ENCODE measurements at places on chromosomes 2 and 18.

- no peak for DNase-seq
Observed at GRCh38 chr2:196322973-196323810, 151.8 kb upstream of the STK17B start.

- no peak for DNase-seq
Observed at GRCh38 chr2:235911125-235911524, 257.1 kb downstream of the GBX2 start.

GRCh38 chr2:43114210-43114609, 112.2 kb downstream of the ZFP36L2 start:
- DNase-seq, result no peak

DNA sequence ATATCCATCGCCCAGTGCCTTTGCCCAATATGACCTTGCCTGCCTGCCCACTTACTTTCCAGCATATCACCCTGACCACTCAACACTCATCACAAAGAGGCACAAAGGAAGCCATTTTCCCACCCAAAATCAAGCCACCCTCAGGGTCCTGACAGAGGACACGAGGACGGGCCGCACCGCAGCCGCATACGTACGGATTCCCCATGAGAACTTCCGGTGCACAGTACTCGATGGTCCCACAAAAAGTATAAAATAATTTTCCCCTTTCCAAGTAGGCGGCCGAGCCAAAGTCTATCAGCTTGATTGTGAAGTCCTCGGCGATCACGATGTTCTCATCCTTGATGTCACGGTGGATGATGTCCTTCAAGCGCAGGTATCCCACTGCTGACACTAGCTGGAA, 10.0 kb upstream of the MTERF4 start:
- DNase-seq, result no peak

- no peak for DNase-seq
Observed at GRCh38 chr2:239247401-239248245, 153.2 kb downstream of the HDAC4 start.

DNA sequence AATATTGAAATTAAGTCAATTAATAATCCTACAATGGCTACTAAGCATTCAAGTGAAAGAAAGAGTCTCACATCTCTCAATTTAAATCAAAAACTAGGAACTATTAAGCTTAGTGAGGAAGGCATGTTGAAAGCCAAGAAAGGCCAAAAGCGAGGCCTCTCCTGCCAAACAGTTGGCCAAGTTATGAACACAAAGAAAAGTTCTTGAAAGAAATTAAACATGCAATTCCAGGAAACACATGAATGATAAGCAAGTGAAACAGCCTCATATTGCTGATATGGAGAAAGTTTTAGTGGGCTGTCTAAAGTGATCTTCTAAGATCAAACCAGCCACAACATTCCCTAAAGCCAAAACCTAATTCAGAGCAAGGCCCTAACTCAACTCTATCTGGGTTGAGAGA, 11.8 kb downstream of the RDH14 start:
- DNase-seq, result peak; percentile 18

DNA sequence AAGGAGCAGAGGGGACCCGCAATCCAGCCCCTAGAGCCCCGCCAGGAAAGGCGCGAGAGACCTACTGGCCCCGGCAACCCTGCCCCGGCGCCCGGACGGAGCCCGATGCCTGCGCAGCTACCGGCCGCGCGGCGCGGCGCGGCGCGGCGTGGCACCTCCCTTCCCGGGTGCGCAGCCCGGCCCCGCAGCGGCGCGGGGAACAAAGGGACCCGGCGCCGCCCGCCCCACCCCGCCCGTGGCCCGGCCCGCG, 307 bp downstream of the CDH2 start:
- no peak for DNase-seq

DNA sequence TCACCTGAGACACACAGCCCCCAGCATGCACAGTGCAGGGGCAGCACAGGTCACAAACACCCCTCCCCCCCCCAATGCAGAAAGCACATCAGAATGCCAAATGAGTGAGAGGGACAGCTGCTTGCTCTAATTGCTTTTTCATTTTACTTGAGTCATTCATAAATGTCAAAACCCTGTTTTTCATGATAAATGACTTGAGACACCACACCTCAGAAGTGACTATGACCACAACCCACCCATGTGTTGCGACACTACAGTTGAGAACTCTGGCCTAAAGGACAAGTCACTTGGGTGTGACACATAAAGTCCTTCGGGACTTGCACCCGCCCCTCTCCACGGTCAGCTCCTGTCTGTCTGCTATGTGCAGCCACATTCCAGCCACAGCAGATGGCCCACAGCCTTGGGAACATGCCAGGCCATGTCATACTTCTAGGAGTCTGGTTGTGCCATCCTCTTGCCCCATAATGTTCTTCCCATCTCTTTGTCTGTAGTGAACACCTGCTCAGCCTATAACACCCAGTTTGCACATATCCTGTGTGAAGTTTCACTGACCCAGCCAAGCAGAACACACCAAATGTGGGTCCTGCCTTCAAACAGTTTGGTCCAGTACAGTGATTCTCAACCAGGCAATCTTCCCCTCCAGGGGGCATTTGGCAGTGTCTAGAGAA, 30.2 kb upstream of the RIOK3 start:
- peak; percentile 86 for DNase-seq

GRCh38 chr2:75342504-75343175, 143.3 kb upstream of the TACR1 start:
- DNase-seq, result no peak

- DNase-seq, result no peak
Observed at GRCh38 chr2:46298522-46299353, 1.5 kb downstream of the EPAS1 start.

- DNase-seq, result no peak
Observed at GRCh38 chr18:36561046-36561445, 263.5 kb downstream of the FHOD3 start.

DNA sequence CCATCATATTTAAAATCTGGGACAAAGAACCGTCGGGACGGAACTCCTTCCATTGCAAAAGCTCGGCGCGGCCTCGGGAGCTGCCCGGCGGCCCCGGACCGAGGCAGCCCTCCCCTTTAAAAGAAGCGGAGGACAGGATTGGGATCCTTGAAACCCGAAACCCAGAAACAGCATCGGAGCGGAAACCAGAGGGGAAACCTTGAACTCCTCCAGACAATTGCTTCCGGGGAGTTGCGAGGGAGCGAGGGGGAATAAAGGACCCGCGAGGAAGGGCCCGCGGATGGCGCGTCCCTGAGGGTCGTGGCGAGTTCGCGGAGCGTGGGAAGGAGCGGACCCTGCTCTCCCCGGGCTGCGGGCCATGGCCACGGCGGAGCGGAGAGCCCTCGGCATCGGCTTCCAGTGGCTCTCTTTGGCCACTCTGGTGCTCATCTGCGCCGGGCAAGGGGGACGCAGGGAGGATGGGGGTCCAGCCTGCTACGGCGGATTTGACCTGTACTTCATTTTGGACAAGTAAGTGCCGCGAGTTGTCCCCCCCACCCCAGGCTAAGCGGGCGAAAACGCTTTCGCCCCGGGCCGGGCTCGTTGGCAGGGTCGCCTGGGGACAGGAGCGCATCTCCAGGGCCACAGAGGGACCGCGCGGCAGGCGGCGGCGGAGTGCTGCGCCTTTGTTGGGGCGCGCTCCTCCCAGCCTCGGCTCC, at the start of gene ANTXR1:
ANTXR1 (plus strand) TSS at position 38 of the 698 bp plus-strand sequence; CDS start at position 359, 321 bp downstream.
- DNase-seq, result no peak

DNA sequence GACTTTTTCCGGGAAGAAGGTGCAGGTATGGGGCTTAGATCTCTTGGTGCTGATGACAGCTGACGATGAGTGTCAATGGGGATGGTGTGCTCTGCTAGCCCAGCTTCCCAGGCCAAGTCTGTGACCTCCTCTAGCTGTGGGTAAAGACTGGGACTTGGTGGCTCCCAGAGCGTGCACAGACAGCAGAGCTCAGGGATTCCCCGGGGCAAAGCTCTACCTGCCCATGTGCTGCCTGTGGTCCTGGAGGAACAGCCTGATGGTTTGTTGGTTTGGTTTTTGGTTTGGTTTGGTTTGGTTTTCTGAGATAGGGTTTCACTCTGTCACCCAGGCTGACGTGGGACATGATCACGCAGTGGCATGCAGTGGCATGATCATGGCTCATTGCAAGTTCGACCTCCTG, 19.2 kb downstream of the ATP6V1B1 start:
- no peak for DNase-seq

DNA sequence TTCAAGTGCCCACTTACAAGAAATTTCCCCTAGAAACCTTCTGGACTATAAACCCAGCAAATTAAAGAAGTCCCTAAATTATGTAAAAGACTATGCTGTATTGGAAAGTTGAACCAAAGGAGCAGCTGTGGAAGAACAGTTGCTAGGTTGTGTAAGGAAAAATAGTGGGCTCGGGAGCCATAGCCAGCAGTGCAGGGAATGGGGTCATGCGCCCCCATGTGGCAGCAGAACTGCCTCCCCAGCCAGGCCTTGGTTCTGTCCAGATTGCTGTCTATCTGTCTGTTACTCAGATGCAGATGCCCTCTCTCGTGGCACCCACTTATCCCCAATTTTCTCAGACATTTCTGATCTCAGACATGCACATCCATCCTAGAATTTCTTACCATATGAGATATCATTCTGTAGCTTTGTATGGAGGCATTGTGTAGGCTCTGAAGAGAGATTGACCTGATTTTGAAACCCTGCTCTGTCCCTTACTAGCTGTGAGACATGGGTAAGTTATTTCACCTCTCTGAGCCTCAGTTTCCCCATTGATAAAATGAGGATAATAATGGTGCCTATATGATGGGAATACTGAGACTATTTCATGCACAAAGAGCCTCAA, 258.3 kb downstream of the SS18 start:
- DNase-seq, result peak; percentile 4

DNA sequence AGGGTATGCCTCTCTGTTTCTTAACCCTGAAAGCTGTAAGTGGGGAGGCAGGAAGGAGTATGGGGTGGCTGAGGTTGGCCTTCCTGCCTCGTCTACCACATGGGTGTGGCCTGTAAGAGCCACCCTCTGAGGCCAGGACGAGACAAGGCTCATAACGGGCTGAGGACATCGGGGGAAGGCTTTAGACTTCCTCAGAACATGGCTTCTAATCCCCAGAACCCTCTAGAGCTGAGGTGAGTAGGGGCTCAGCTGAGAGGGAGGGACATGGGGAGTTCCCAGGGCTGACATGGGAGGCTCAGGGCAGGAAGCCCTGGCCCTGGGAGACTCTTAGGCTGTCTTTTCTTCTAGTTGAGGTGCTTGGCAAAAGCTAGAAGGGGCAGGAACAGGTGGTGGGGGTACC, 36.7 kb downstream of the EMX1 start:
- DNase-seq, result no peak

GRCh38 chr18:24268784-24269550, 128.7 kb downstream of the OSBPL1A start:
- DNase-seq, result no peak

DNA sequence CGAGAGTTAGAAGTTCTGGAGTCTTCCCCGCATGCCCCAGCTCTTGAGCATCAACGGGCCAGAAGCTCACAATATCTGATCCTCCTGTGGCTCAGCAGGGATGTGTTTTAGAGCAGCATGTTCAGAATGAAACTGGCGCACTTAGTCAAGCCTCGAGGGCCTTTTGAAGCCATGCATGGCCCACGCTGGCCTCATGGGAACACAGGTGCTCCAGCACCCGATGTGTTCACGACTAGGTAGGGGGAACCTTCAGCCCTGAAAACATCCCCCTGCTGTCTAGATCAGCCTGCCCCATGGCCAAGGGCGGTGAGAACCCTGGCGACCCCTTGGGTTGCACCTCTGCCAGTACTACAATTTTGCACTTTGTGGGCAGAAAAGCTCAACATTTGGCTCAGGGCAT, 32.8 kb downstream of the MSH6 start:
- DNase-seq, result no peak

DNA sequence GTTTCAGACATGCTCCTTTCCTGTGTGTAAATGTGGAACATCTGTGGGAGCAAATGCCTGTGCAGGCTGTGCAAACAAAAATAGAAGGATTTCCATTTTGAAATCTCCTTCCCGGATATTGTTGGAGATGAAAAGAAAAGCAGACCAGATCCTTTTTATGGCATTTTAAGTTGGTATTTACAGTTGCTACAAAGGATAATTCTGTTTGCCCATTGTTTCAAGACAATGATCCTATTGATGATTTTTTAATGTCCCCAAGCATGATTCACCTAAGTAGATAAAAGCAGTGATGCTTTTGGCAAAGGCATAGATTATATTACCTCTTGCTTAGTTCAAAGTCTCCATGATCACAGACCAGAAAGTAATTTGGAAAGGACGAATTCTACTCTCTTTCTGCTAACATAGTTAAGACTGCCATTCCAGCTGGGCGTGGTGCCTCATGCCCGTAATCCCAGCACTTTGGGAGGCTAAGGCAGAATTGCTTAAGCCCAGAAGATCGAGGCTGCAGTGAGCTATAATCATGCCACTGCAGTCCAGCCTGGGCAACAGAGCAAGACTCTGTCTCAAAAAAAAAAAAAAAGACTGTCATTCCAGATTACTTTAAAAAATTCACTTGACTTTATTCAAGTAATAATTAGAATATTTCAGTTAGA, 209.6 kb upstream of the SLC39A10 start:
- DNase-seq, result no peak

GRCh38 chr2:43887176-43887575, 48.4 kb downstream of the ABCG8 start:
- DNase-seq, result no peak

- DNase-seq, result no peak
Observed at GRCh38 chr2:3283206-3283605, 94.4 kb downstream of the EIPR1 start.

DNA sequence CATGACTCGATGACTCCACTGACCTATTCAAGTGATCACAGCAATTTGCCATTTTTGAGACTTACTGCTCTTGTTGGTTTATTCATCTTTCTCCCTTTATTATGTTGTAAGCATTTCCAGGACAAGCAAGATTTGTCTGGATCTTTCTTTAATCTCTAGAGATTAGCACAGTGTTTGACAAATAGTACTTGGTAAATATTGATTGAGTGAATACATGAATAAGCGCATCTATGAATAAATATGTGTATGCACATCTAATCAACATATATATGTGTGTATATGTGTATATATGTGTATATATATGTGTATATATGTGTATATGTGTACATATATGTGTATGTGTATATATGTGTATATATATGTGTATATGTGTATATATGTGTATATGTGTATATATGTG, 7.3 kb downstream of the TMX3 start:
- no peak for DNase-seq

DNA sequence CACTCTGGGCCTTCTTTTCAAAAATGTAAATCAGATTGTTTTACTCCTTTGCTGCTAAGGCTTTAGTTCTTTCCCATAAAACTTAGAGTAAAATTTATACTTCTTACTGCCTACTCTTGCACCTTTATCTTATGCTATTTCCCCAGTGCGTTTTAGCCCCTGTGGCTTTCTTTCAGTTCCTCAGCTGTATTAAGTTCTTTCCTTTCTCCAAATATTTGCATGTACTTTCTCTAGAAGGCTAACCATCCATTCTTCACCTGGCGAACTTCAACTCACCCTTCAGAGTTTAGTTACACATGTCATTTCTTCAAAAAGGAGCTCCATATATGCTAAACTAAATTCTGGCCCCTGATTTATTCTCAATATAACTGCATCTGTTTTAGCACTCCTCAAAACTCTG, 160.7 kb downstream of the FSHR start:
- DNase-seq, result no peak

DNA sequence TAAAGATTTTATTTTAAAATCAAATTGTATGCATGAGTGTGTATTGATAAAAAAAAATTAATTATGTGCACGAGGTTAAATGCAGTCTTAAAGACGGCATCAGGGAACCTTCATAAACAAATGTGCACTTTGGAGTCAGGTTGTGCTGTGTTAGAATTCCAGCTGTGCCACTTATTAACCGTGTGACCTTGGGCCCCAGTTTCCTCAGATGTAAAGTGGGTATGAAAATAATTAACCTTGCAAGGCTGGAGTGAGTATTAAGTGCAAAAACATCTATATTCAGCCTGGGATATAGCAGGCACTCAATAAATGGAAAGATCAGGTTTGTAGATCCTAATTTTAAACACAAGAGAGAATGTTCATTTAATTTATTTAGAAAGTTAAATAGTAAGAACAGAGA, 14.5 kb upstream of the MYCN start:
- no peak for DNase-seq
